ENCODE measurements at places on chromosomes 7 and 10.

- DNase-seq, result no peak
Observed at GRCh38 chr10:33290321-33291052, 44.0 kb downstream of the NRP1 start.

- DNase-seq, result no peak
Observed at GRCh38 chr10:10745291-10745690, 272.4 kb upstream of the CELF2 start.

DNA sequence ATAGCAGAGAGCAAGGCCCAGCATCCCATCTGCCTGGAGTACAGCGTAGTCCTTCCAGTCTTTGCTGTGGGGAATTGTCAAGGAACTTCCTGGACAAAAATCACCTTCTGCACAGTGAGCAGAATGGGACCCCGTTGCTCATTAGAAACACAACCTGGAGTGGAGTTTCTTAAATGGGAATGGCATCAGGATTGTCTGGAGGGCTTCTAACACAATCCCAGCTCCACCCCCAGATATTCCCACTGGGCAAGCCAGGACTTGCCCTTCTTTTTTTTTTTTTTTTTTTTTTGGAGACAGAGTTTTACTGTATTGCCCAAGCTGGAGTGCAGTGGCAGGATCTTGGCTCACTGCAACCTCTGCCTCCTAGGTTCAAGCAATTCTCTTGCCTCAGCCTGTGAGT is 356.4 kb downstream of the GALNT17 start:
- no peak for DNase-seq

GRCh38 chr7:96203786-96204185 is 118.1 kb downstream of the SLC25A13 start:
- no peak for DNase-seq

DNA sequence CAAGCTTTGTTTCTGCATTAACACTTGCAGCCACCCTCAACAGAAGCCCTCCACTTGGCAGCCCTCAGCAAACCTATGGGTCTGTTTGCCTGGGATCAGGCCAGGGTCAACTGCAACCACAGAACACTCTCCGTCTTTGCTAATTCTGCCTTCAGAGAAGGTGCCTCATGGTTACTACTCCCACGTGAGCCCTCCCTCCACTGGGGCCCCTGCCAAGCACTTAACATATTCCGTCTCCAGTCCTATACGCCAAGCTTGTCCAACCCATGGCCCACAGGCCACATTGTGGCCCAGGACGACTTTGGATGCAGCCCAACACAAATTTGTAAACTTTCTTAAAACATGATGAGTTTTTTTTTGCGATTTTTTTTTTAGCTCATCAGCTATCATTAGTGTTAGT is 54.7 kb downstream of the HSPA12A start:
- DNase-seq, result no peak

- DNase-seq, result no peak
Observed at GRCh38 chr10:6885284-6885683, 305.2 kb upstream of the PRKCQ start.

GRCh38 chr7:138238734-138239659 is 162.7 kb downstream of the AKR1D1 start:
- DNase-seq, result no peak

- no peak for DNase-seq
Observed at GRCh38 chr7:87119581-87119980, 32.7 kb upstream of the DMTF1 start.

DNA sequence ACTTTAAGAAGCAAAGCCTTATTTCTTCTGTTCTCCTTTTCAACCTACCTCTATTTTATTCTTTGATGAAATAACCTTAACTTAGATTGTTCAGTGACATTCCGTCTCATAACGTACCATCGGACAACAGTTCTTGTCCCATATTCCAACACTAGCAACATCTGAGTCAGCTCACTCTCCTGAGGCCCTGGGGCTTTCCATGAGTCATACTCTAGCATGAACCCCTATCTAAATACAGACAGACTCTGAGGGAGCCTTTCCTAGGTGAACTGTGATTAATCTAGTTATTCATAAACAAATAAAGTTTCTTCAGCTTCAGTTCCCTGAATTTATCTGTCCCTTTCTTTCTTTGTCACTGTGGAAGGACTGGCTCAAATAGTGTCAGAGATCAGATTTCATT is 168.7 kb upstream of the LYZL1 start:
- no peak for DNase-seq

DNA sequence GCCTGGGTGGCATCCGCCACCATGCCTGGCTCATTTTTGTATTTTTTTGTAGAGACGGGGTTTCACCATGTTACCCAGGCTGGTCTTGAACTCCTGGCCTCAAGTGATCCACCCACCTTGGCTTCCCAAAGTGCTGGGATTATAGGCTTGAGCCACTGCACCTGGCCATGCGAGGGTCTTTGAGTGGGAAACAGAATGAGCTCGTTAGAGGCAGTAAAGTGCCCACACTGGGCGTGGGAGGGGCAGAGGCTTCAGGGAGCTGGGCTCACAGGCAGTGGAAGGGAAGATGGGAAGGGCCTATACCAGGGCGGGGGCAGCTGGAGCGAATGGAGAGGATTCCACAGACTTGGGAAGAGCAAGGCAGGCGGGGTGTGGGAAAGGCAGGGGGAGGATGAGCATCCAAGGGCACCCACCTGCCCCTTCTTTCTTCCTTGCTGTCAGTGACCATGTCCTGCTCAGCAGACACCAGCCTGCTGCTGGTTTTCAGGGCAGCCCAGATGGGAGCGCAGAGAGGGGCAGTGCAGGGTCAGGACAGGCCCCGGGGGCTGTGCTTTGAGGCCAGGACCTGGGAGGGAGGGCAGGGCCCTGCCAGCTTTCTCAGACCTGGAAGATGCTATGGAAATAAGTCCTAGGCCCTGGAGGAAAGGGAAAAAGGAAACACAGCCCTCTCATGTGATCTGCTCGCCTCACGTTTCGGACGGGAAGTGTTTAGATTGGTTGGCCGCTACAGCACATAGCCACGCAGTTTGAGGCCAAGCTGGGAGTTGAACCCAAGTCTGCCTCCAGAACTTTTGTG is 4.2 kb downstream of the FZD9 start:
- DNase-seq, result no peak

DNA sequence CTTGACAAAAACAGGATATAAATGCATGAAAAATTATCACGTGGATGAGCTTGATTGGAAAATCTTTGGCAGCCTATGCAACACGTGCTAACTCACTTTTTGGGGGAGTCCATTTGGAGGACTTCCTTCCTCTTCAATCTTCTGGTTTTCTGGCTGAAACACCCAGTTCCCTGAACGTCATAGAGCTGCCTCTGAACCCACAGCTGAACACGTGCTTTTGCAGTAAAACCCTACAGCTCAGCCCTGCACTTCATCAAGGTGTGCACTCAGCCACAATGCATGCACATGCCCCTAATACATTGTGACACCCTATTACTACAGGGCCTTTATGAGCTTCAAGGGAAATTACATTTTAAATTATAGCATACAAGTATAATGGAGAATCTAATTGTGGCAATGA is 808.7 kb upstream of the AUTS2 start:
- no peak for DNase-seq

GRCh38 chr7:90660819-90661218 is 64.7 kb downstream of the CDK14 start:
- no peak for DNase-seq
